BE2C (cell line): ENCODE measurements at places on chromosomes 2 and 18.

DNA sequence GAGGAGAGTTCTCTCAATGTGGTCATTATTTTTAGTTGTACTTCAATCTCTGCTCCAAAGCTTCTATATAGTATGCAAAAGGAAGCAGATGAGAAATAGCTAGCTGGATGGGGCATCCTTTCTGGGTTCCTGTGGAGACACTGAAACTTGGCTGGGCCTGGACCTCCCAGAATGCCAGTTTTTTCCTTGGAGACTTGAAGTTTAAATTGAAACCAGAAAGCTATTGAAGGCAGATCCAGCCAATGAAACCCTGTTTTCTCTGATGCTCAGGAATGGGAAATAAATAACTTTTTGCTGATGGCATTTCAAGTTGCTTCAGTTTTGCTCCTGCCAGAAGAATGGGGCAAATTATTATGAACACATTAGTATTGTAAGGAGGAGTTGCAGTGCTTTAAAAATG, 2.9 kb downstream of the SETBP1 start:
- no peak for DNase-seq

- no peak for DNase-seq
Observed at GRCh38 chr18:13888191-13888716, 27.1 kb downstream of the MC2R start.

DNA sequence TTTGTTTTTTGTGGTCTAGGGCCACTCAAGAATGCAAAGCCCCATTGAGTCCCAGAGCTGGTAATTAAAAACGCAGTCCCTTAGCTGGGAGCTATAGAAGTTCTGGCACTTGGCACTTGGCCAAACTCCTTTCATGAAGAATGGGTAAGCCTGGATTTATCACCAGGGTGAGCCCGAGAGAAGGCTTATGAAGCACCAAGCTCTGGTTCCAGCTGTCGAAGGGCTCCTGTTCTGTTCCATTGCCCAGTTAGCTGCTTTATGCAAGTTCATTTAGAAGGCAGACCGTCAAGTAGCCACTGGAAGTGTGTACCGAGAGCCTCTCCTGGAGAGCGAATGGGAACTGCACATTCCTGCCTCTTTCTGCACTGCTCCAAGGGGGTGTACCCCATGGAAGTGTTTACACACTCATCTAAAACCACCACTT, 14.2 kb downstream of the ECEL1 start:
- DNase-seq, result peak; percentile 84

GRCh38 chr18:57741273-57741672, 61.8 kb downstream of the ATP8B1 start:
- DNase-seq, result no peak

DNA sequence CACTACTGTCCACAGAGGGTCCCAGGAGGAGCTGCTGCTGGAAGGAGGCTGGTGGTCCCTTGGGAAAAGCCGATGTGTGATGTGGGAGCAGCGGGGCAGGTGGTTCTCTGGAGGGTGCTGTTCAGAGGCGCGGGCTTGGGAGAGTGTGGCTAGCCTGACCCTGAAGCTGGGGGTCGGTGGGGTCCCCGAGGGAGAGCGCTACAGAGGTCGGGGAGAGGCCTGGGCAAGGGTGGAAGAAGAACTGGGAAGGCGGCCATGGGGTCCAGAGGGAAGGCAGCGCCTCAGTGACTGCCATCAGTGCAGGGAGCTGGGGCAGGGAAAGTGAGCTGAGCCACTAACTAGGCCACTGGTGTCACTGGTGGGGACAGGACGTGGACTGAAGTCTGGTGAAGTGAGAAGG, 32.5 kb downstream of the FAM228A start:
- no peak for DNase-seq

GRCh38 chr18:77206676-77207374, 42.8 kb upstream of the GALR1 start:
- no peak for DNase-seq

- DNase-seq, result no peak
Observed at GRCh38 chr2:37911296-37911873, 13.7 kb upstream of the RMDN2 start.

GRCh38 chr2:8629402-8629801, 52.5 kb upstream of the ID2 start:
- no peak for DNase-seq

DNA sequence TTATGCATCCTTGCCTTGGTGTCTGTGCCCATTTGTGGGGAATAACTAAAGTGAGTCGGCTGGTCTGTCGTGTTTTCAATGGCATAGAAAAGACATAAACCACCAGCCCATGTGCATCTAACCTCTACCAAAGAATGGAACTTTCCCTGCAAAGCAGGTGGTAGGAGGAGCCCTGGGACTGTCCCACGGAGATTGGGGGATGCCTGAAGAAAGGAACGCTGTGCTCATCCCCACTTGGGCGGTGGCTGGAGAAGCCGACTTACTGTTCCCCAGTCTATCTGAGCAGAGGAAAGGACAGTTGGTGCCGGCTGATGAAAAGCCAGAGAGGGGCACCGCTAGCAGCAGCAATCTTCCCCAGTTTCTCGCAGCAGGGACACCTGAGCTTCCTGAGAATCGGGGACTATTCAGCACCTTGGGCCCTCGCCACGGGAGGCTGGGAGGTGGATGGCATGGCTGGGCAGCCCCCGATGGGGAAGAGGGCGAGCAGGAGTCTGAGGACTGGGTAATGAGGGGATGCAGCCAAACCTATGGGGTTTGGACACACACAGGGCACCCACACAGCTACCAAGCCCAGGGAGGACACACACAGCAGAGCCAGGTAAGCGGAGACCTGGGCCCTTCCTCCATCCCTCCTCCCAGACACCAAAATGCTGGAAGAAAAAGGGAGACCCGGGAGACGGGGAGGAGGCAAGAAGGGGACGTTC, 53.7 kb upstream of the AGAP1 start:
- DNase-seq, result no peak

- DNase-seq, result no peak
Observed at GRCh38 chr2:174491947-174492346, 5.1 kb upstream of the GPR155 start.

GRCh38 chr2:98334439-98335078, 11.7 kb upstream of the CNGA3 start:
- no peak for DNase-seq

DNA sequence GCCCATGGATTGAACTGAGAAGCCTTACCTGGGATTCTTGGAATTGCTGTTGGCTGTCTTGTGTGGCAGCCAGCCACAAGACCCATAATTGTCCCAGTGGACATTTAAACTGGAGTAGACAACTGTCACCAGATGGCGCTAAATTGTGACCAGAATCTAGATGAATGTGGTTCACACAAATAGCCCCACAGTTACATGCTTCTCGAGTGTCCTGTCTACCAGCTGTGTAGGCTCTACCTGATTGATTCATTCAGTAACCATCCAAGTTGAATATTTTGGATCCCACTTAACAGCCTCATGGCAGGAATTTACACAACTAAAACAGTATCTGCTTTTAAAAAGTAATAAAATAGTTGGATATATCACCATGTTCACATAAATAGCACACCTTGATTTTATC, 73.2 kb downstream of the MAP4K4 start:
- DNase-seq, result peak; percentile 51

DNA sequence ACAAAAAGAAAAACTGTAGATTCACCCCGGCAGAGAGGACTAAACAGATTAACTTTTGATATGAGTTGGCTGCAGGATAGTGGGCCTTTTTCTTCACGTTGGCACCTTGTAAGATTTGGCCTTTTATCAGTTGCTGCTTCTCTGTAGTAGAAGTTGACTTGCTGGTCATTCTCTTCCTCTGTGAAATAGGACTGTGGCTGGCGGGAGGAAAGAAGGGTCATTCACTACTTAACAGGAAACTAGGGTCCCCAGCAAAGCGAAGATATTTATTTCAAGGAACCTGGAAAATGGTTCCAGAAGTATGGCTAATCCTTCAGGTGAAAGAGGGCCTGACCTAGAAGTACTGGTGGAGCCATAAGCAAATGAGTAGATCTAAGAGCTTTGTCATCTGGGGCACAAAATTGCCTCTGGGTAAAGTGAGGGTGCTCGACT, 383 bp upstream of the ATP5MC3 start:
- no peak for DNase-seq

DNA sequence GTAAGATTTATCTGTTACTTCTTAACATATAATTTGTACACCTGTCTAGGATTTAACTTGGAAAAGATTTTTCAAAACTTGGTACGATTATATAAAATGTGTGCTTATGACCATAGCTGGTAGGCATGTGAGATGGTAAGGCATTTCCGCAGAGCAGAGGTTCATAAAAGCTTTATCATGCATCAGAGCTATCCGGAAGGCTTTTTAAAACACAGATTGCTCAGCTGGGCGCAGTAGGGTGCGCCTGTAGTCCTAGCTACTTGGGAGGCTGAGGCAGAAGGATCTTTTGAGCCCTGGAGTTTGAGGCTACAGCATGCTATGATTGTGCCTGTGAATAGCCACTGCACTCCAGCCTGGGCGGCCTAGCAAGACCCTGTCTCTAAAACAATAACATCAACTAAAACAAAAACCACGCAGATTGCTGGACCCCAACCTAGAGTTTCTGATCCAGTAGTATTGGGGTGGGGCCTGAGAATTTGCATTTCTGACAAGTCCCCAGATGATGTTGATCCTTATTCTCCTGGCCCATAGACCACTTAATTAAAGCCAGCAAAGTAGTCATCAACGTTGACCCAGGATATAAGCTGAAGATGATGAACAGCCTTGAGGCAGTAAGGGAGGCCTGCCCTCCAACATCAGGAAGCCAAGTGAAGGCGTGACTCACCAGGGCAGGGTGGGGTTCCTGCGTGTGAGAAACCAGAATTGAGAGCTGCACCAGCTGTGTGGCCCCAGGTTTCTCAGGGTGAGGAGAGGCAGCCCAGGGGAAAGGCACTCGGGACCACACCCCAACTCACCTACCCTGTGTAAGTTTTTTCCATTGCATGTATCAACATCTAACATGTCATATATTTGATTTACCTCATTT, 21.6 kb upstream of the SLC20A1 start:
- DNase-seq, result no peak

GRCh38 chr2:113910967-113911678, 21.2 kb downstream of the ACTR3 start:
- DNase-seq, result no peak

DNA sequence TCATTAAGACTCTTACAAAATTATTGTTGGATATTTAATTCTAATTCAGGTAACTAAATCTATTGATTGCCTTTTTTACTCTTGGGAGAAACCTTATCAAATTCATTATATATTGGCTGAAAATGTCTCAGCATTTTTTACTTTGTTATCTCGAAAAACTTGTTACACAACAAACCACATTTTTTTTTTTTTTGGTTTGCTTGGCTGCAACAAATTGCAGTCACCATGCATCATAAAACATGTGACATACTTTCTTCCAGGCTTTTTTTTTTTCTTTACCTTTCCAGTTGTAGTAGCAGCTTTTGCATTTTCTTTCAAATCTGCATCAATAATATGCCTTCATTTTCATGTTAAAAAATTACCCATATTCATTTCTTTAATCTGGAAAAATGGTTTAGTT, 186.7 kb downstream of the TDRD15 start:
- no peak for DNase-seq

DNA sequence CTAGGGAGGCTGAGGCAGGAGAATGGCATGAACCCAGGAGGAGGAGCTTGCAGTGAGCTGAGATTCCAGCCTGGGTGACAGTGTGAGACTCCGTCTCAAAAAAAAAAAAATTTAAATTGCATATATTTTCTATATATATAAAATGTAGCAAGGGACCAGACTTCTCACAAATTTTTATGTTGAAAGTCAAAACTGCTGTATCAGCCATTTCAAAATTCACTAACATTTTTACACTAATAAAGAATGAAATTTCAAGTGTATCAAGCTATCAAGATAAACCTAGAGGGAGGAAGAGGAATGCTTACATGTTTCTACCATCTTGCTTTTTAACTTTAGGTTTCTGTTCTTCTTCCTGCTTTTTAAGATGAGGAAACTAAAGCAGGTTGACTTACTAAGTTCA, 464.0 kb downstream of the KCNJ3 start:
- DNase-seq, result no peak

GRCh38 chr18:61198486-61198885, 134.7 kb upstream of the CDH20 start:
- DNase-seq, result no peak

DNA sequence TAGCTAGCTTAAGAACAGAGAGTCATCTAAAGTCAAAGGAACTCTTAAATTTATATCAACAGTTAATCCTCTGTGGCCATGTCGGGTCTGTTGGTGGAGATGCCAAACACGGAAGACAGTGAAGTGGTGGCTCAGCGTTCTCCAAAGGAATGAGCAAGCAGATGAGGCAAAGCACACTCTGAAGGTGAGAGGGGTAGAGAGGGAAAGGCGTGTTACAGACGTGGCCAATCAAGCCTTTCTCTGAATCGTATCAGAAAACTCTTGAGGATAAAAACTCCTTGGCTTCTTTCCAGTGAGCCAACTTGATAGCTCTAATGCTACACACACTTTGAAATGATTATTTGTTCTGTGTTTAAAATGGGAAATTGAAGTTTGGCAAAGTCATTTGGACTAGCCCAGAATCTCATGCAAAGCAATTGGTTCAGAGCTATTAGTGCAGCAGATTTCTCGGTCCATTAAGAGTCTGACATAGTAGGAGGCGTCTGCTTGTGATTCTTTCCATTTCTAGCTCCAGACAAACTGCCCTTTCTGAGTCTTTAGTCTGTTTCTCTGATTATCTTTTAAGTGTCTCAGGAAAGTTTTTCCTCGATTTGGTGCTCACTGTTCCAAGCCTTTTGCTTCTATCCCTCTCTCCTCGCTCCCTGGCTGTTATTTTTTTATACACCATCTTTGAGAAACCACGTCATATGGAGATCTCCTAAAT, 57.5 kb upstream of the CPO start:
- no peak for DNase-seq
